Camera-type eye (tissue), 1 donor: ENCODE measurements at places on chromosomes 3 and 15. TPM values are rescaled to one million over a fixed set of nuclear protein-coding genes. Genes with fewer than 3 reads are reported as not detected.

HYAL1 gene
- 1.1 TPM for total RNA-seq

ERICH6 gene
- total RNA-seq = not detected

BHLHE40 gene
- 79.9 TPM for total RNA-seq

ZNF860 gene
- 4.7 TPM for total RNA-seq

TF gene
- total RNA-seq = 1,294 TPM

TERC gene
- total RNA-seq = 215 TPM

NANOGP8 gene
- total RNA-seq = not detected

LYZL4 gene
- not detected for total RNA-seq

CCDC39 gene
- total RNA-seq = 0.66 TPM

SPESP1 gene
- total RNA-seq = 0.93 TPM

ZNF148 gene
- total RNA-seq = 60.5 TPM

LSMEM2 gene
- 1.4 TPM for total RNA-seq

FANCD2OS gene
- total RNA-seq = not detected

MASP1 gene
- total RNA-seq = 5.6 TPM

ARIH1 gene
- 80.1 TPM for total RNA-seq

TJP1 gene
- total RNA-seq = 145 TPM

GP9 gene
- total RNA-seq = 1.2 TPM

HAUS2 gene
- 46.1 TPM for total RNA-seq

CYP8B1 gene
- not detected for total RNA-seq

EPHB3 gene
- 32.2 TPM for total RNA-seq

CHL1 gene
- 78.5 TPM for total RNA-seq

LRRK1 gene
- total RNA-seq = 8.7 TPM

RASGRF1 gene
- total RNA-seq = 3.5 TPM

ASB14 gene
- 0.33 TPM for total RNA-seq
